CD4-positive, alpha-beta T cell treated with Interleukin-2 at 100 ng/mL for 4 hours (primary cell): ENCODE measurements at places on chromosomes 16 and 17.

DNA sequence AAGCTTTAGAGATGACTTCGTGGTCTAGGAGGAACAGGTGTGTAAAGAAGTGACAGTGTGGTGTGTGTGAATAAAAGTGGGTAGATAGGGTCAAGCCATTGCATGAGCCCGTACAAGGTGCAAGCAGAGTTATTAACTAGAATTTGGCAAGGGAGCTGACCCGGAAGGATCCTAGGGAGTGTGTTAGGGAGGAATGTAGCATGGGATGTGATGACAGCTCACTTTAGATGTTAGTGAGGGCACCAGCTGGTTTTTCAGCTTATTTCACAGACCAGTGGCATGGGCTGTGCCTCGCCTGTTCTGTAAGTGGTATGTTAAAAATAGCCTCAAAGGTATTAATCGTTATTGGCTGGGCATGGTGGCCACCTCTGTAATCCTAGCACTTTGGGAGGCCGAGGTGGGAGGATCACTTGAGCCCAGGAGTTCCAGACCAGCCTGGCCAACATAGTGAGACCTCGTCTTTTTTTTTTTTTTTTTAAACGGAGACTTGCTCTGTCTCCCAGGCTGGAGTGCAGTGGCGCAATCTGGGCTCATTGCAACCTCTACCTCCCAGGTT lies 8.3 kb downstream of the ANKRD40CL start:
- DNase-seq: no peak

GRCh38 chr17:53463363-53463762 lies 359.4 kb upstream of the KIF2B start:
- no peak for DNase-seq

DNA sequence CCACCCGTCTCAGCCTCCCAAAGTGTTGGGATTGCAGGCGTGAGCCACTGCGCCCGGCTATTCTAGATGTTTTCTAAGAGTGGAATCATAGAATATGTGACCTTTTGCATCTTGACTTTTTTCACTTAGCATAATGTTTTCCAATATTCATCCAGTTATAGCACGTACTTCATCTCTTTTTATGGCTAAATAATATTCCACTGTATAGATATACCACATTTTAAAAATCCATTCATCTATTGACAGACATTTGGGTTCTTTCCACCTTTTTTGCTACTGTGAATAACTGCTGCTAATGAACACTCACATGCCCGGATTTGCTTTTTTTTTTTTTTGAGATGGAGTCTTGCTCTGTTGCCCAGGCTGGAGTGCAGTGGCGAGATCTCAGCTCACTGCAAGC lies 3.2 kb upstream of the EIF5A start:
- DNase-seq: no peak

DNA sequence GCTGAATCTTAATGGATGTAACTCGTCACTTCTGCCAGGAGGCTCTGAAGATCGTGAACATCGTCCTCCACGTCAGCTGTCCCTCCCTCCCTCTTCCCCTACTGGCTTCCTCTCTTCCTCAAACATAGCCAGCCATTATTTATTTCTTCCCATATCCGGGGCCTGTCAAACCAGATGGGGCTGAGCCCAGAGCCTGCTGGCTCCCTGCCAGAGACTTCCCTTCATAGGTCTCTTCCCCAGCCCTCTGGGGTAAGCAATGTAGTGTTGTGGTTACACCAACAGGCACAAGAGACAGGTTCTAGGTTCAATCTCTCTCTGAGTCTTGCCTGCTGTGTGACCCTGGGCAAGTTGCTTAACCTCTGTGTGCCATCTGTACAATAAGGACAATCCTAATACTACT lies 40.1 kb upstream of the ZFP90 start:
- DNase-seq: no peak

DNA sequence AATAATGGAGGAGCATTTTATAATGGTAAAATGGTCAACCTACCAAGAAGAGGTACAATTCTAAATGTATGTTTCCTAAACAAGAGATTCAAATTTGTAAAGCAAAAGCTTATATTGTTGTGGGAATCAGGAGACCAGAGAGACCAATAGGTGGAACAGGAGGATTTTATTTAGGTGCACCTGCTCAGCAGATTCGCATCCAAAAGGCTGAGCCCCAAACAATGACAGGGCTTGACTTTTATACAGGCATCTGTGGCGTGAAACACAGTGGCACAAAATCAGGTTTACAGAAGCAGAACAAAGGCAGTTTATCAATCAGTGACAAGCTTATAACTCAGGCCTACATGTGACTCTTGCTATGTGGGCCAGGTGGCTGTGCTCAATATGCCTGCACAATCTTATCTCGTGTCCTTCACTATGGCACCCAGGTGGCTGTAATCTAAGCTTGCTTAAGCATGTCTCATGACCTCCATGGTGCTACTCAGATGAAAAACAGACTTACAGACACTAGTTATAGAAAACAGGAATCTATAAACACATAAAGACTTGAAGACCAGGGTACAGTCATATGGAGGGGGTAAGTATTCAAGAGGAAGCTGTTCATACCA lies 780.2 kb upstream of the CA10 start:
- DNase-seq: no peak

DNA sequence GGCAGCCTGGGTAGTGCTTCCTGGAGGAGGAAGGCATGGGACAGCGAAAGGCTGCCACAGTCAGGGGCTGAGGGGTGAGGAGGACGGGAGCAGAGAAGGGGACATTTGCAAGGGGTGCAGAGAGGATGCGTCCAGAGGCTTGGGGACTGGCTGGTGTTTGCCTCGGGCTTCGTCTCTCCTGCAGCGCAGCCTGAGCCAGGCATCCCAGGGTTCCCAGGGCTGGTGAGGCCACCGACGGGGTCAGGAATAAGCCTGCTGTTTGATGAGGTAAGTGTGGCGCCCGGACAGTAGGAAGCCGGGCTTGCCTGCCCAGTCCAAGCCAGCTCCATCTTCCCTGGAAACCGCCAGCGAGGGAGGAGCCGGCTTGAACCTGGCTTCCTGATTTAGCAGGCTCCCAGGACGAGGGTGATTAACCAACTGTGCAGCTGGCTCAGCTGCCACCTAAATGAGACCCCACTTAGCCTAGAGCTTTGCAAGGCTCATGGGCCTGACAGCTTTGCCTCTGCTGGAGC lies 47.8 kb downstream of the PITPNM3 start:
- no peak for DNase-seq

DNA sequence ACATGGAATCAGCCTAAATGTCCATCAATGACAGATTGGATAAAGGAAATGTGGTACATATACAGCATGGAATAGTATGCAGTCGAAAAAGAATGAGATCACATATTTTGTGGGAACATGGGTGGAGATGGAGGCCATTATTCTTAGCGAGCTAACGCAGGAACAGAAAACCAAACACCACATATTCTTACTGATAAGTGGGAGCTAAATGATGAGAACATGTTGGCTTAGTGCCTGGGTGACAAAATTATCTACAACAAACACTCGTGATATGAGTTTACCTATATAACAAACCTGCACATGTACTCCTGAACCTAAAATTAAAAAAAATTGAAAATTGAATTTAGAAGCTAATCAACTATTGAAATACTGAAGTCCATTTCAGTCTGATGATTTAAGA lies 6.1 kb downstream of the ANKS4B start:
- no peak for DNase-seq

DNA sequence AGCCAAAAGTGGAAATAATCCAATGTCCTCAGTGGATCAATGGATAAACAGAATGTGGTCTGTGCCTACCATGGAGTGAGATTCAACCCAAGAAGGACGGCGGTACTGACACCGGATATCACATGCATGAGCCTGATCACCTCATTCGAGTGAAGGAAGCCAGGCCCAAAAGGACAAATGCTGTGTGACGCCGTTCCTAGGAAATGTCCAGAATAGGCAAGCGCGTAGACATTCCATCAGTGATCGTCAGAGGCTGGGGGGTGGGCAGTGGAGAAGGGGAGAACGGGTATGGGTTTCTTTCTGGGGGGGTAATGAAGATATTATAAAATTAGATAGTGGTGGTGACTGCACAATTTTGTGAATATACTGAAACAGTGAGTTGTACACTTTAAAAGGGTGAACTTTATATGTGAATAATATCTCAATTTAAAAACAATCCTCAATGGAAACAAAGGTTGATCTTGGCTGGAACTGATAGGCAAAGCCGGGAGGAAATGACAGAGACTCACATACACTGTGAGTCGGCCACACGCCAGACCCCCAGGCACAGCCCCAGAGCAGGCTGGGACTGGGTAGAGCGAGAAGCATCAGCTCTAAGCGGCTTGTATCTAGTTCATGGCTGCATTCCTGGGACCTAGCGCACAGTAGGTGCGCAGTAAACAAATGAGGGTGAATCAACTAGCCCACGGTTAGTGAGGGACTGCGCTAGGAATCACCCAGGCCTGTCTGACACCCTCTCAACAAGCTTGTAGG lies 3.5 kb downstream of the DBNDD1 start:
- no peak for DNase-seq

DNA sequence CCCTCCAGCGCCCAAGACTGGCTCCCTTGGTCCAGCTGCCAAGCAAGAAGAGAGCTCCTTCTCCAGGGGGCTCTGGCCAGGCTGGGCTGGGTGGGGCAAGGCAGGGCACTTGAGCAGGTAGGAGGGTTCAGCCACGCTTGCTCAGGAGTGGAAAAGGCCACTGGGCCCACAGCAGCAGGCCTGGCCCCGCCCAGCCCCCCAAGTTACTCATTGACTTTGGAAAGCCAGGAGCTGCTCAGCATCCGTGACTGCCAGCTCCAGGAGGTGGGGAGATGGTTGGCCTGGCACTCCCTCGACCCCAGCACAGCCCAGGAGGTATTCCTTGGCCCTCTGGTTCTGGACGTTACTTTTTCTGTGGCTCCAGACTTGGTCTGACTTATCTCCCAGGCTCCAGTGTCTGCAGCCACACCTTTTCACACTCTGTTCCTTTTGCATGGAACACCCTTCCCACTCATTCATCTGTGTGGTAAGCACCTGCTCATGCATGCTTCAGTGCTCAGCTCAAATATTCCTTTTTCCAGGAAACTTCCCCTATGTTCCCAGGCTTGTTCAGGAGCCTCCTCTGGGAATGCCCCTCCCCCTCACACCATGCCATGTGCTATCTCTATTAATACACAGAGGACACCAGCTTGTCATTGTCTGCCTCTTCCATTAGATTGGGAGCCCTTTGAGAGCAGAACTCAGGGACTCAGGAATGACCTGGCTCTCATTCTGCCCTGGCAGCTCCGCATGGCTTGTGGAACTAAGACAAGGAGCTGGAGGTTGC lies at the start of gene CDH16:
Gene CDH16, minus strand, starts transcription at position 83 of the 766 bp plus-strand sequence. CDS start 820 bp downstream, outside the sequence.
- no peak for DNase-seq

DNA sequence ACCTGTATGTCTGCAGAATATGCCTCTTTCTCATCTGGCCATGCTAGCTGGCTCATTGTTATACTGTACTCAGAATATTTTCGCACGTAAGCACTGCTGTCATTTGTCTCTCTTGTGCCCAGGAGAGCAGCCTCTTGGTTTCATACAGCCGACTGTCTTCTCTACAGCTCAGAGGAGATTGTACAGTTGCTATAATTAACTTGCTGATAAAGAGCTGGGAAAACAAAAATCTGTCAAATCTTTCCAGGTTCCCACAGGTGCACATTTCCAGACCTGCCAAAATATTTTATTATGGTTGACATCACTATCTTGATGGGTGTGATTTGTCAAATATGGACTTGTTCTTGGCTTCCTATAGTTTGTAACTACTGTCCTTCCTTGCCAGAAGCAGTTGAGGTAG lies 122.7 kb downstream of the FTO start:
- no peak for DNase-seq

GRCh38 chr17:36858119-36859002 lies 78.9 kb upstream of the LHX1 start:
- no peak for DNase-seq

DNA sequence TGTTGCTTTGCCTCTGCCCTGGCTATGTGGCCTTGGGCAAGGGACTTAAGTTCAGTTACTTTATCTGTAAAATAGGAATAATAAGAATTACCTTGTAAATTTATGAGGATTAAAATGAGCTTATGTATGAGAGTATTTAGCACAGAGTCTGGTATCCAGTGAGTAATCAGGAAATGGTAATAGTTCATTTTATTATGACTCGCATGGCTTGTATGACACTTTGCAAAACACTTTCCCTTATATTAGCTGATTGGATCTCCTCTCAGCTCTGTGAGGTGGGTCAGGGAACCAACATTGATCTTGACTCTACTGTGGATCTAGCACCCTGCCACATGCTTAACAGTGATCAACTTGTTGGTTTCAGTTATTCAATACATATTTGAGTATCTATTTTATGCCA lies 8.3 kb upstream of the CDH3 start:
- no peak for DNase-seq

DNA sequence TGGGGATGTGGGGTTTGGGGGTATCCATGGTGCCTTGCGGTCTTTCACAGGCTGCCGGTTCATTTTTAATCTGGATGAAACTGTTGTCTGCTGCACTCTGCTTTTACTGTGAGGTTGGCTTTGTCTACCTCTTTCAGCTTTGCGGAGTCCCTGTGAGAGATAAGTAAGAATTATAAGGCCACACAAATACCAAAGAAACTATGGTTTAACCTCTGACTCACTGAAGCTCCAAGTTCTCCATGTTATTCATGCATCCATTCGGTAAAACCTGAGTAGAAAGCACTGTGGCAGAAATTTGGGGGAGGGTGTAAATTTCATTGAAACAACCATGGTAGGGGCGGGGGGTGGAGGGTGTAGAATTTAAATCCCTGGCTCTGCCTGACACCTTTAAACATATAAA lies 30.5 kb downstream of the KIAA0753 start:
- no peak for DNase-seq

DNA sequence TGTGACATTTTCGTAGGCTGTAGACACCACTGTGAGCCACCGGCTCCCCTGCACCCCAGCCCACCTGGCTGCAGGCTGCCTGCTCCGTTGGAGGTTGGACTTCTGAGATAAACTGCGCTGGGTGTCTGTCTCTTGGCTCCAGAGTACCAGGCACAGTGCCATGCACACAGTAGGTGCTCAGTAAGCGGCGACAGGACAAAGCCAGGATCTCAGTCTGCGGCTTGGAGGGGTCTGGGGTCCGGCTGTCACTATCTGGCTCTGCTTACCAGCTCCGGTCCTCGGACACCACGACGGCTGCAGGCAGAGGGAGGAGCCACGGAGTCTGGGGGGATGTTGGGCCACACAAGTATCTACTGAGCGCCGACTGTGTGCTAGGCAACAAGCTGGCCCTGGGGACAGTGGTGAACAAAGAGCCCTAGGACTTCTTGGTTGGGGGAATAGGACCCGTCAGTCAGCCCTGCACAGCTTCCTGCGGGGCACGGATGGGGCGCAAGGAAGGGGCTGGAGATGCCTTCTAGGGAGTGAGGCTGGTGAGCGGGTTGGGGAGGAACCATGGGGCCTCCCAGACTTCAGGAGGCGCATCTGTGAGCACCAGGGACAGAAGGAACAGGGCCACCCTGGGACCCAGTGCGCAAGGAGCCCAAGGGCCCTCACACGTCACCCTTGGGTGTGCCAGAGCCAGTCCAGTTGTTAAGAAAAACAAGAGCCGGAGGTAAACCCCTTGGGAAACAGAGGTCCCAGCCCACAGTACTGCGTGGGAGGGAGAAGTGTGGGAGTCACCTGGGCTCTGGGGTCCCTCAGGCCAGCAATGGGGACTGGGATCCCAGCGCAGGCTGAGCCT lies 17.3 kb downstream of the JPH3 start:
- DNase-seq: no peak

DNA sequence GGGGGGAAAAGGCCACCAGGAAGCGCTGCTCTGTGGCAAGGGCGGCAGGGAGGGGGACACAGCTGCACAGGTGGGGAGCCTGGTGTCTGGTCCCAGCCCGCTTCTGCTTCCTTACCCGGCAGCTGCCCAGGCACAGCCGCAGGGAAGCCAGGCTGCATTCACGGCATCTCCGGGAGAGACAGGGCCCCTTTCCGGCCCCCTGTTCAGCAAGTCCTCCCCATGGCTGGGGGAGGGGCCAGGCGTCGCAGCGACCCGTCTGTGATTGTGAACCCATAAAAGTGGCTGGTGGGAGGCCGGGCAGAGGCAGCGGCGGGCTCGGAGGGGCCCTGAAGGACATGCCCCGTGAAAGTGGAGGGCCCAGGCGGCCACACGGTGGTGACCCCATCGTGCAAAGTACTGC lies 28.7 kb downstream of the SOX8 start:
- DNase-seq: no peak
